ENCODE measurements at places on chromosomes 6 and 20.

- no peak for DNase-seq
Measured at GRCh38 chr6:154001494-154002285, 37.4 kb upstream of the OPRM1 start.

GRCh38 chr6:29559524-29560287, at the start of gene UBD:
Gene UBD, minus strand, starts transcription at chr6:29559732. Its CDS starts 31 bp downstream, at chr6:29559701.
- no peak for DNase-seq

DNA sequence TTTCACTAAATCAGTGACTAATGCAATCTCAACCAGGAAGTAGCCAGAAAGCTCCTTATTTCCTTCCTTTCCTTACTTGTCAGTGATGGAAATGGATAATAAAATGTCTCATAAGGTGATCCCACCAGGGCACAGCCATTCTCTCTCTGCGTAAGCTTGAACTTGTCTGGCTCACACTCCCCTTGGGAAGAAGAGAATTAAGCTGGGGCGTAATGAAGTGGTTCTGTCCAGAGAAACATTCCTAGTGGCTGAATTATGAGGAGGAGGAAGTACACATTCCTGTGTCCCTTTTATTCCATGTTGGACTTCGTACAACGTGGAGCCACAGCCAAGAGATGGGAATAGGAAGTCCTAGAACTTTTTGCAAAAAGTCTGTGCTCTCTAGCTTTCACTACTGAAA, 93.7 kb downstream of the MTHFD1L start:
- no peak for DNase-seq

GRCh38 chr6:131651782-131652181, 14.7 kb downstream of the ENPP3 start:
- no peak for DNase-seq

All from fibroblast of skin of scalp (primary cell).